ENCODE measurements at places on chromosomes 12 and 14.

- DNase-seq: no peak
Measured at GRCh38 chr12:101823039-101823438, 7.7 kb downstream of the GNPTAB start.

DNA sequence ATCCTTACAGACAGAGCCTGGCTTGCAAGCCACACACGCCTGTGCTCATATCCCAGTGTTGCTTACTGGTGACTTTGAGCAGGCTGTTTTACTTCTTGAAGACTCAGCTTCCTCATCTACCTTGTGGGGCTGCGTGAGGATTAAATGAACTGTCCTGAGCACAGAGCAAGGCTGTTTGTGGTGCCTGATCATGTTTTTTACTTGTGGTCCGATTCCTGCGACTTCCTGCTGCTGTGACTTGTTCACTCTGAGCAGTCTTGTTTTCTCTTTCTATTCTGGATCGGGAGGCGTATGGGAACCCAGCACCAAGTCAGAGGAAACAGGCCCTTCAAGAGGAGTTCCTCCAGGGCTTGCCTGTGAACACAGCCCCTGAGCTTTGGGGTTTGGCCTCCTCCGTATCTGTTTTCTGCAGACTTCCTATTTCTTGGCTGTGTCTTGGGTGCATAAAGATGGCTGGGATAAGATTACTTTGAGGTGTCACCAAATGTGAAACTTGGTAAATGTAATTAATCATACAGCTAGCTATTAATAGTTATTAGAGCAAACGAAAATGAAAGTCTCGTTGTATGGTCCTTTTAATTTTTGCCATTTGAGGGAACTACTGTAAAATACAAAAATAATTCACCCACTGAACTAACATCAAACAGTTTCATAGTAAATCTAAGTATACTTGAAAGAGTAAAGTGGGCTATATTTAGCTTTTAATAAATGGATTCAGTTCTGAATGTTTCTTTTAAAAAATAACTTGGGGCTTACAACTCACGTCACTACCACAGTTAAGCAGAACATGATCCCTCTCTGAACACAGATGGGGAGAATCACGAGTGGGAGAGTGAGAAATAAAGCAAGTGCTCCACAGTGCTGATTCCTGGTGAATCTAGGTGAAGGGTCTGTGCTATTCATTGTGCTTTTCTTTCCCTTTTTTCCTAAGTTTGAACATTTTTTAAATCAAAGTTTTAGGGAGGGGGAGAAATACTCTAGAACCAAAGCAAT, 251.5 kb downstream of the FOXN3 start:
- no peak for DNase-seq

DNA sequence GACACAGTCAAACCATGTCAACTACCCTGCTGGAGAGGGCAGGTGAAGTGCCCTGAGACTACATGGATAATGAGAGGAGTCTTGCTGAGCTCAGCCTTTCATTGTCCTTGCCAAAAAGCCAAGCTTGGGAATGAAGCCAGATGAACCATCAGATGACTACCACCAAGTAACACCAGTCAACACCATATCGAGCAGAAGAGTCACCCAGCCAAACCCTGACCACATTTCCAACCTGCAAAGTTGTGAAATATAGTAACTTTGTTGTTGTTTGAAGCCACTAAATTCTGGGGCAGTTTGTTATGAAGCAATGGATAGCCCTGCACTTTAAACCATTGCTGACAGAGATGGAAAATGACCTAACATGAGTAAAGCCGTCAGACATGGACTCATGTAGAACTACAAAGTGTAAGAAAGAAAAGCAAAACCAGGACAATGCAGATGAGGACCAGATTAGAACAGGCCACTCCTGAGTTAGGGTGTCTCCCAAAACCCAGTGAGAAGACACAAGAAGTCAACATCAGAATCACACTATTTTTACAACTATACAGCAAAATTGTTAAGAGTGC, 12.5 kb upstream of the CRADD start:
- no peak for DNase-seq

- DNase-seq: no peak
Measured at GRCh38 chr14:52950410-52950897, 396 bp downstream of the FERMT2 start.

GRCh38 chr12:86697916-86698640, 441.9 kb upstream of the MGAT4C start:
- DNase-seq: no peak

DNA sequence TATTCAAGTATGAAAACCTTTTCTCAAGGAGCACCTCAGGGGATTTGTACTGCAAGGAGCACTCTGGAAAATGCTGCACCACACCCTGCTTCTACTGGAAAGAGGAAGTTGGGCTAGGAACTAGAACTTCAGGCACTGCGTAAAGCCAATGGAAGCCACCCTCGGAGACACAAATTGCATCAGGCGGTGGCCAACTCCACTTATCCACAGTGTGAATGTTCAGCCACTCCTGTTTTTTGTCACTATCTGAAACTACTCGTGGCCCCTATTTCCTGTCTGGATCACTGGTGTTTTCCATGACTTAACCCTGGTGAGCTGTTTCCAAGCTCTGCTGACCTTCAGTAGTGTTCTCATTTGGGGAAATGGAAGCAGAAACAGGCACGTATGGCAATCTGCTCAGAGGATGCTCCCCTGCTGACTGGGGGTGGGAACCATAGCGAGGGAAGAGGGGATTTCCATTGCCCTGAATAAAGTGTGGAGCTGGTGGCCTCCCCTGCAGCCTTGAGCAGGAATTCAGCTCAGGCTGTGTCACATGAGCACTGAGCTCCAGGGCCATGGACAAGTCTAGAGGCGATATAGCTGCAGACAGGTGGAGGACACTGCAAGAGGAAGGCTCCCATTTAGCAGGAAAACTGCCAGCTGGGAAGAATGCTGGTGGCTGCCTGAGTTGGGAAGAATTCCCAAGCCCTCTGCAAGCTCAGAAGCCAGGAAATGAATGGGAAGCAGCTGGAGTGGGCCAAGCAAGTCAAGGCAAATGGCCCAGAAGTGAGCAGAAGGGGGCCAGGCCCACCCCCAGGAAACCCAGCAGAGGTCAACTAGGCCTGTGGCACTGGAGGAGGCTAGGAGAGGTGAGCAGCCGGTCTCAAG, 50.5 kb upstream of the RAP1B start:
- DNase-seq: no peak

DNA sequence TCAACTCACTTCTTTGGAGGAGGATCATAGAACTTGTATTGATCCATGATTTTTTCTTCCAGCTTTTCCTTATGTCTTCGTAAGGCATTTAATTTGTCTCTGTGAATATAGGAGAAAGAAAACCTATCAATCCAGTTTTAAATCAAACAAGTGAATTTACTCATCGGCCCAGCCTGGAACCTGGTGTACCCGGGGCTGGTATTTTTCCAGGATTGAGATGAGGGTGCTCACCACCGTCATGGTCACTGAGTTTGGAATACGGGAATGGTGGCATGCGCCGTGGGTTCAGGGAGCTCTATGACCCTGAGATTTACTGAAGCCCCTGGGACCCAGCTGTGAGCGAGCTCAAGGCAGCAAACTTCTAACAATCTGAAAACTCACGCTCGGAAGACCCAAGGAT, 46.5 kb upstream of the GPR68 start:
- DNase-seq: no peak

GRCh38 chr12:28604240-28604639, 414.0 kb downstream of the CCDC91 start:
- DNase-seq: no peak

DNA sequence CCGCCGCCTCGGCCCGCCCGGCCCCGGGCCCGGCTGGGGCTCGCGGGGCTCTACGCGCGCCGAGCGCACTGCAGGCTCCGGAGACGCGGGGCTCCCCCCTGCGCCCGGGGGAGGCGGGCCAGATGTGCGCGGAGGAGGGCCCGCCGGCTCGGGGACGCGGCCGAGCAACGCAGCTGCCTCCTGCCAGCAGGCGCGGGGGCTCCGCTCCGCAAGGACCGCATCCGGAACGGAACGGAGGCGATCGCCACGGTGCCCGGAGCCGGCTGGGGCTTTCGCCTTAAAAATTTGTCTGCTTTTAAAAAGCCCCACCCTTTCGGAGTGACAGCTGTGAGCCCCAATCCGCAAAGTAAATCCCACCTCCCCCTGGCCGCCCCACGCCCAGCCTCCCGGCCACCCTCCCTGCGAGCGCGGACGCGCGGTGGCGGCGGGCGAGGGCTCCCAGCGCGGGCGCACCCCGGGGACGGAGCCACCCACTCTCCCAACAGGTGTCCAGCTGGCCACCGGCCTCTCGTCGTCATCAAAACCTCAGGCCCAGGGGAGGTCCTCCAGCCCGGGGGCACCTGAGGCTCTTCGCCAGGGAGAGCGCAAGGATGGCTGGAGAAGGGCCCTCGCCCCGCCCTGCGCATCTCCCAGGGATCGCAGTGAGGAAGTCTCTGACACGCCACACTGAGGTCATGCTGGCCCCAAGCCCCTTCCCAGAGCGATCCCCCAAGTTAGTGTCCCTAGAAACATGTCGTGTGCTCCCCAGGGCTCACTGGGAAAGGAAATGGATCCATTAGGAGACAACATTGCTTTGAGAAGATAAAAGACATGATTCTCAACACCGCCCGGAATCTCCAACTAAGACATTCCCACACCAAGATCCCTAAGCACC, at the start of gene TMEM132D:
TSS of gene TMEM132D (minus strand) at position 70 of the 874 bp plus-strand sequence.
- no peak for DNase-seq

- no peak for DNase-seq
Measured at GRCh38 chr12:1792406-1792805, 28.0 kb upstream of the LRTM2 start.

DNA sequence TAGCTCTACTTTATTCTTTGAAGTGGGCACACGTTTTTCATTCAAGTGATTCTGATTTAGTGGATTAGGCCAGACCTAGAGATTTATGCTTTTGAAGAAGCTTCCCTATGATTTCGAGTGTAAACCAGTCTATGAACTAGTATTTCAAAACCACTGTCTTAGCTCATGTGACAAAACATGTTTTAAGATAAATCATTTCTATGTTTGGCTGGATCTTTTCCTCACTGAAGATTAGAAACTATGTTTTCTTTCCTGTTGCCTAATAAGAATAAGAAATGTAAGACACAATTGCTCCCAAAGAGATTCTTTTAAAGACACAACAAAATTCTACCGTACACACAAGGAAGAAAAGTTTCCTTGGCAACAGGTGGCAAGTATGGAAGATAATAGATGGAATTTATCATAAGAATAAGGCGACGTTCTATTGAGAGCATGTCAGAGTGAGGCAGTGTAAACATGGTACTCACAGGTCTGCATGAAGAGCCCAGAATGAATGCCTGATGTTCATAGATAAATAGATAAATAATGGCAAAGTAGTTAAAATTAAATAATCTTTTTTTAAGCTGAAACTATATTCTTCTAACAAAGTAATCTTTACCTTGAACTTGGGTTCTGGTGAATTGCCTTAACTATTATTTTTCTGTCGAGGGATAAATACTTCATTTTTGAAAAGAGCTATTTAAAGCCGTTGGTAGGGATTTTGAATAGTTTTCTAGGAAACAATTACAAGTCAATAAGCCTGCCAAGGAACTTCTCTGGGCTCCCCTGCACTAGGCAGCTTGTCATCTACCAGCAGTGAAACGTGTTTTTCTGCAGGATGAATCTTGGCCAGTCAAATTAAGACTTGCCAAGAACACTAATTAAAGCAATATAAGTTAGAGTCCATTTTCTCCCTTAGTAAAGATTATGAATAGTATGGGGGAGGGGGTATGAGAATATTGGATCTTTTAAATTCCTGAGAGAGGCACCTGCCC, 34.1 kb upstream of the C12orf75 start:
- DNase-seq: no peak

DNA sequence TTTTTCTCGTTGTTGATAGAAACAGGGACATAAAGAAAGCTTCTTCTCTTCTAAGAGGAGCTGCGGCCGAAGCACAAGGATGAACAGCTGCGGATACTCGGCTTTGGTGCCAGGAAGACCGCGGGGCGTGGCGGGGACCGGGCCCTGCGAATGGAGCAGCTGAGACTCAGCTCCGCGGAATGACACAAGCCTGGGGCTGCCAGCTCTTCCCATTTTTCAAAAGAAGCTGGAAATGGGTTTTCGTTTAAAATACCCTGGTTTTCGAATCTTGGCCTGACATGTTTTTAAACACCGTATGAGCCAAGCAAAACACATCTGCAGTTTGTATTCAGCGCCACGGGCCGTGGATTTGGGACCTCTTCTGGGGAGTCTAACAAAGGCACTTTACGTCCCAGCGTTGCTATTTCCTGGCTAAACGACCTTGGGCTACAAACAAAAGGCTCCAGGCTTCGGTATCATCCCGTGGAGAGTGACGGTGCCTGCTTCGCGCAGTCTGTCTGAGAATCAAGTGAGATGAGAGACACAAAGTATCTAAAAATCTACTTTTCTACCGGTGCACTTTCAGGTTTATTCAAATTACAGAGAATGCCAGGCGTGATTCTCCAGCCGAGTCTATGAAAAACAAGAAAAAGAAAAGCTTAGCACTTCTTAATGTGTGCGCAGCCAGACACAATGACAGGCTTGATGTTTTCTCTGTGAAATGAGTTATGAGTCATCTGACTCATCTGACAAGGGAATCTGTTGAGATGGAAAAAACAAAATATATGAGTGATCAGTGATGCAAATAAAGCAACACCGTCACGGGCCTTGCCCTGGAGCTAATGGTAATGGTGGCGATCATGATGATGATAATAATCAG, 114.0 kb upstream of the TMEM132D start:
- DNase-seq: no peak

GRCh38 chr14:75709207-75709812, 48.3 kb downstream of the TTLL5 start:
- DNase-seq: no peak

GRCh38 chr12:28132398-28132797, 57.9 kb upstream of the CCDC91 start:
- DNase-seq: no peak

DNA sequence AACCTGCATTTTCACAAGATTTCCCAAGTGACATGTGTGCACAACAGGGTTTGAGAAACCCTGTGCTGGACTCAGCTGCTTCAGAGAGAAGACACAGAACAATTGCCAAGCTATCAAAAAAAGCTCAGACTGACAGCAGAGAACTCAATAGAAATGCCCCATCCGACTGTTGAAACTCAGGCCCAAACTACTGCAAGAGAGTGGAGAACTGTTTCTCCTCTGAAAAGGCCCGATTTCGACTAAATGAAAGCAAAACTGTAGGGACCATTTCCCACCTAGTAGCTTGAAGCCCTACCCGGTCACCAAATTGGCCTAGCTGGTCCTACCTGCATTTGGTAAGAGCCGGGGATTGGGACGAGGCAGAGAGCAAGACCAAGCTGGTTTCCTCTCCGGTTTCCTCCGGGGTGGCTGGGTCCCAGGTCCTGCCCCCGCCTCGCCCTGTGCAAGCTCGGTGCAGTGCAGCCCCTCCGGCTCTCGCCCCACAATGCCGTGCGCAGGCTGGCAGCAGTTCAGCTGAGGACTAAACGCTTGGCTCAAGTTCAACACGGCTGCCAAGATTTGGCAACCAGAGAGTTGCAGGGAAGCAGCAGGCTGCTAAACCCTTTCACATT, 1180.6 kb downstream of the VRK1 start:
- DNase-seq: peak; percentile 78

GRCh38 chr14:39491134-39491571, 58.9 kb upstream of the FBXO33 start:
- no peak for DNase-seq

DNA sequence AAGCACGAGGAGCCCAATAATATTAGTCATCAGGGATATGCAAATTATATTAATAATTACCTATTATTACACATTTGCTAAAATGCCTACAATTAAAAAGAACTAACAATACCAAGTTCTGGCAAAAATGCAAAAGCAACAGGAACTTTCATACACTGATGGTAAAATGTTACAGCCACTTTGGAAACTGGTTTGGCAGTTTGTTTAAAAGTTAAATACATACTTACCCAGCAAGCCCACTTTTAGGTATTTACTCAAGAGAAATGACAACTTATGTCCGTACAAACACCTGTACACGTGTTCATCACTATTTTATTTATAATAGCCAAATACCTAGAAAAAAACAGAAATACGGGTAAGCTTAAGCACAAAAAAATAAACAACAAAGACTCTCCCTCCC, 17.0 kb downstream of the WDR89 start:
- no peak for DNase-seq

Measured in activated naive CD4-positive, alpha-beta T cell treated with anti-CD3 and anti-CD28 coated beads, Interleukin-2, amount 50 U/mL, for 72 hours (primary cell).